ENCODE measurements at places on chromosomes 7 and 10.

DNA sequence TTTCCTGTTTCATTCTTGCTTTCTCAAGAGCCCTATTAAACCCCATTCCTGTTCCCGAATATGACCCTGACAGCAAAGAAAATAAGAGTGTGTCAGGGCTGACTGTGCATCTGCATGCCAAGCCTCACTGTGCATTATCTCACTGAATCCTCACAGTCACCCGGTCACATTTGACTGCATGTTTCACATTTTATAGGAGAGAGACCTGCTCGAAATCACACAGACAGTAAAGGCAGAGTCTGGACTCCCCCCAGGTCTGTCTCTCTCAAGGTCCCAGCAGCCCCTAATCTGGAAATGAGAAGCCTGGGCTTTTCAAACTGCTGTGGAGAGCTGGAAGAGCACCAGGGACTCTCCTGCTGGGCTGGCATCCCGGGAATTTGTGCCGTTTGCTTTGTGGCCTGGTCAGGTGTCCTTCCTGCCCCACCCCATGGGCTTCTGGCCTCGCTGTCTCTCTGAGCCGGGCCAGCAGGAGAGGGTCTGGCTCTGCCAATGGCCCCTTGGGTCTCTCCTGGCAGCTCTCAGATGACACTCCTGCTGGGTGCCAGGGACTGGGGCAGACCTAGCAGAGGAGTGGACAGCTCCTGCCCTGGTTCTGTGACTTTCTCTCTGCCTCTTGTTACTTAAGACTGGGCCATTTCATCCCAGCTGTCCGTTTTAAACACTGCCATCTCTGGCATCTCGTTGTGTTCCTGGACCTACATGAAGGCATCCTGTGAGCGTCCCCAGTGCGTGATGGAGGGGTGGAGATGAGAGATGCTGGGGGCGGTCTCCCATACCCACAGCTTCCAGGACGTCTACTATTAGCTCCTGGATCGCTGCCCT, 173.6 kb downstream of the ARHGAP12 start:
- no peak for DNase-seq

GRCh38 chr10:124558339-124559321, 97.0 kb downstream of the LHPP start:
- no peak for DNase-seq

GRCh38 chr10:31320550-31321211, 1.7 kb downstream of the ZEB1 start:
- peak; percentile 46 for DNase-seq

GRCh38 chr10:117342641-117343040, 32.6 kb downstream of the PDZD8 start:
- no peak for DNase-seq

DNA sequence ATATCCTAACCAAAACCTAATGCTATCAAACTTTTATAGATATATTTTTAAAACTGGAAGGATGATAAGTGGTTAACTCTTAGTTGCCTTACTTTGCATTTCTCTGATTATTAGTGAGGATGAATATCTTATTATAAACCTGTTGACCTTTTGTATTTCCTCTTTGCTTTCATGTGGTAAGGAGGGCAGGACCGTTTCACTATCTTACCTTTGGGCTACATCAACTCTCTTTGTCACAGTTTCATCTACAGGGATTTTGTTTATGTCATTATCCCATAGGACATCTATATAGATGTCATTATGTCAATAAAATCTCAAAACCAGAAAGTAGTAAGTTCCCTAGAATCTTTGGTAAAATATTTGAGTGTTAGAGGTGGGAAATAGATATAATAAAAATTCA, 219.3 kb downstream of the THSD7A start:
- DNase-seq: no peak

DNA sequence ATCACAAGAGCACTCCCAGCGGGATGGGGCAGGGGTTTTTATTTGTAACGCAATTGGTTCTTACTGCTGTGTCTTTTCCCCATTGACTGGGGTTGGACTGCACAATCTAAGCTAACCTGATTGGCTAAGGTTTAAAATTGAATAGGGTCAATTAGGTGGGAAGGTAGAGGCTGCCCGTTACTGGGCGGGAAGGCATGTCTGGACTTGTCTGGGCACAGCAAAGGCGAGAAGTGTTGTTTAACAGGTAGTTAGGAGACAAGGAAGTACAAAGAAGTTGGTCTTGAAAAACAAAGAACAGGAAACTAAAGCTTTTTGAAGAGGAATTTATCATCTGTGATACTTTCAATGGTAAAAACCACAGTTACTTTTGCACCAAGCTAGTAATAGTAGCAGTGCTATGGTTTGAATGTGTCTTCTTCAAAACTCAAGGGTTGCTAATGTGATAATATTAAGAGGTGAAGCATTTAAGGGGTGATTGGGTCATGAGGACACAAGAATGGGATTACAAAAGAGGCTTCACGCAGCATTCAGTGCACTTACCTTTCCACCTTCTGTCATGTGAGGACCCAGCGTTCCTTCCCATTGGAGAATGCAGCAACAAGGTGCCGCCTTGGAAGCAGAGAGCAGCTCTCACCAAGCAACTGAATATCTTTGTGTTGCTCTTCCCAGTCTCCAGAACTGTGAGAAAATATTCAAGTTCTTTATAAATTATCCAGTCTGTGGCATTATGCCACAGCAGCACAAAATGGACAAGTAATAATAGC, 875.5 kb upstream of the SORCS1 start:
- no peak for DNase-seq

- no peak for DNase-seq
Measured at GRCh38 chr7:31432176-31432575, 81.7 kb upstream of the ITPRID1 start.

DNA sequence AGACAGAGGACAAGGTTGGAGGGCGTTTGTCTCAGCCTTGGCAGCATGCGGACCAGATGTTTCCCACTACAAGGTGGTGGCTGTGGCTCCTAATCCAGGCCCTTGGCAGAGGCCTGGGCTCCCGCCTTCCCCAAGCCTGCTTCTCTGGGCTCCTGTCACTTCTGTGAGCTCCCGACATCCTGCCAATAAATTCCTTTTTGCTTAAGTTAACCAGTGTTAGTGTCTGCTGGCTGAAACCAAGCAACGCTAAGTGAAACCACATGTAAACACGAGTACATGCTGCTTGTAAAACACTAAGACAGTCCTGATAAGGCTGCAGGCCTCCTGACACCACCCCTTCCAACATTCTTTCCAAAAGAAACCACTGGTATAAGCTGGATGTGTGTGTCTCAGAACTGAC, 263.6 kb upstream of the ZMIZ1 start:
- no peak for DNase-seq

Measured in activated T-cell treated with anti-CD3 and anti-CD28 coated beads, Interleukin-2, amount 50 U/mL, for 1 hour (primary cell).